ENCODE measurements at places on chromosomes 12 and 14.

GRCh38 chr12:90449611-90450010, 505.4 kb downstream of the CCER1 start:
- DNase-seq, result no peak

- DNase-seq, result no peak
Observed at GRCh38 chr12:7019043-7019569, 830 bp upstream of the LPCAT3 start.

DNA sequence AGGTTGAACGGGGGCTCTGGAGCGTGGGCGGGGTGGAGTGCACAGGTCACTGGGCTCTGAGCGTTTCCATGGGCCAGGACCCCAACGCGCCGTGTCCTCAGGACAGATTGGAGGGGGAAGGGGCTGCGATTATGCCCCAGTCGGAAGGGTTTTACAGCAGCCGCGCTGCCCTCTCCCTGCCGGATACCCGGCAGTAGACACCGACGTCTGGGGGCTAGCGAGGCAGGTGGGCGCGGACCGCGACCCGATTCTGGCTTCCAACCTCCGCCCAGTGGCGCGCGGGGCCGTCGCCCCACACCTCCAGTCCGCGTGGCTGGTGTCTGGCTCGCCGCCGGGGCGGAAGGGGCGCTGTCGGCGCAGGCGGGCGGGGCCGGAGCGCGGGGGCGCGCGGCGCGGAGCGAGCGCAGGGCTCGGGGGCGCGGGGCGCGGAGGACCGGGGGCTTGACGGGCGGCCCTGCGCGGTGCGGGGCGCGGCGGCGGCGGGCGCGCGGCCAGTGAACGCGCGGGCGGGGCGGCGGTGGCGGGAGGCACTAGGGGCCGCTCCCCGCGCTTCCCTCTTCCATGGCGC, 2.4 kb upstream of the KIF26A start:
- DNase-seq, result no peak

DNA sequence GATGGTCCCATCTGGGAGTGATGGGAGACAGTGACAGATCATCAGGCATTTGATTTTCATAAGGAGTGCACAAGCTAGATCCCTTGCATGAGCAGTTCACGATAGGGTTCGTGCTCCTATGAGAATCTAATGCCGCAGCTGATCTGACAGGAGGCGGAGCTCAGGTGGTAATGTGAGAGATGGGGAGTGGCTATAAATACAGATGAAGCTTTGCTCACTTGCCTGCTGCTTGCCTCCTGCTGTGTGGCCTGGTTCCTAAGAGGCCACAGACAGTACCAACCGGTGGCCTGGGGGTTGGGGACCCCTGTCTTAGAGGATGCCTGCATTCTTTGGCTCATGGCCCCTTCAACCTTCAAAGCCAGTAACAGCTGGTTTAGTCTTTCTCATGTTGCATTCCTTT, 130.3 kb downstream of the PTPN11 start:
- DNase-seq, result no peak

DNA sequence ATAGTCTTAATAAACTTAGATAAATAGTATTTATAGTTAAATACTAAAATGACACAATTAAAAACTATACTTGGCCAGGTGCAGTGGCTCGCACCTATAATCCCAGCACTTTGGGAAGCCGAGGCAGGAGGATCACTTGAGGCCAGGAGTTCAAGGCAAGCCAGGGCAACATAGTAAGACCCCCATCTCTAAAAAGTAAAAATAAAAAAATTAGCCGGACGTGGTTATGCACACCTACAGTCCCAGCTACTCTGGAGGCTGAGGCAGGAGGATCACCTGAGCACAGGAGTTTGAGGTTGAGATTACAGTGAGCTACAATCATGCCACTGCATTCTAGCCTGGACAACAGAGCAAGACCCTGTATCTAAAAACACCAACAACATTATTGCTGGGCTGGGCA, 16.0 kb downstream of the CINP start:
- no peak for DNase-seq

DNA sequence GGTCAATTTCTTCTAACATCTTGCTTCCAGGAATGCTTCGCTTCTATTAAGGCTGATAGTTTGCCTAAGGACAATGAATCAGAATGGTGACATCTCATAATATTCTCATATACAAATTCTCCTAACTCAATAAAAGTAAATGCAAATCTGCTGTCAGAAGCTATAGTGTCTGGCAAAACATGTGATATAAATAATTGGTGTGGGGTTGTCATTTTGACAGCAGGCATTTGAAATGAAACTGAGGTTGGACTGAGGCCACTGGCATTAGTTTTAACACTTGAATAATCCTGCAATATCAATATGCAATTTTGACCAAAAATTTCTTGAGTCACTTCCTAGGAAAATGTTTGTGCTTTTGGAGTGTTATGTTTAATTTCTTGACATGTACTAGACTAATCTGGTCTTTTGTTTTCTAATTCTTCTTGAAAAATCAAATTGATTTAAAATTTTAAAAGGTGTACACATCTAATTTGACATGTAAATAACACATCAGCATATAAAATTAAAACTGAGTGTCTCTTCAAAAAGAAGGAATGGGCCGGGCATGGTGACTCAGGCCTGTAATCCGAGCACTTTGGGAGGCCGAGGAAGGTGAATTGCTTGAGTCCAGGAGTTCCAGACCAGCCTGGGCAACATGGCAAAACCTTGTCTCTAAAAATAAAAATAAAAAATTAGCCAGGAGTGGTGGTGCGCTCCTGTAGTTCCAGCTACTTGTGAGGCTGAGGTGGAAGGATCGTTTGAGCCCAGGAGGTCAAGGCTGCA, 92.3 kb upstream of the BTG1 start:
- no peak for DNase-seq

DNA sequence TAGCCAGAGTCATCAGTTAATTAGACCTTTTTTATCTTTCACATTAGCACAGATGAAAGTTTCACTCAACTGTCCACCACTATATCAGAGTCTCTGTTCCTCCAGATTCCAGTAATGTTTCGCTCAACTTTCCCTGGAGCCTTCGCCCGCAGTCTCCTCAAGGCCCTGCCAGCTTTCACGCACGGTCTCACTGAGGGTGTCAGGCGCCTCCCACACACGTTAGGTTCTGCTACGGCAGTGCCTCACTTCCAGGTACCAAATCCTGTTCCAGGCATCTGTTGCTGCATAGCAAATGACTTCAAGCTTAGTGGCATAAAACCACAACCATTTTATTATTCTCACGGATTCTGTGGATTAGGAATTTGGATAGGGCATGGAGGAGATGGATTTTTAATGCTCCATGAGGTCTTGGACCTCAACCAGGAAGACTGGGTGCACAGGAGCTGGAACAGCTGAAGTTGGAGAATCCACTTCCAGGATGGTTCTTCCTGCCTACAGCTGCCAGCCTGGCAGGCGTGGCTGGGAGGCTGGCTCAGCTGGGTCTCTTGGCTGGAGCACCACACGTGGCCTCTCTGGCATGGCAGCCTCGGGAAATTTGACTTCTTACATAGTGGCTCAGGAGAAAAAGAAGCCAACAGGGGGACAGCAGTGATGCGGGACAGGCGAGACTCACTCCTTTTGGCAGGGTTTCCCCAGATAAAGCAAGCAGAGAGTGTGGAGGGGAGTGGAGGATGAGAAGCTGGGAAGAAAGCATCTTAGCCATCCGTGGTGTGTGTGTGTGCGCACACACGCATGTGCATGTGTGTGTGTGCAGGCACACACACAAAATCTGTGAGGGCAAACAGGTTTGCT, 21.3 kb upstream of the BCDIN3D start:
- no peak for DNase-seq

DNA sequence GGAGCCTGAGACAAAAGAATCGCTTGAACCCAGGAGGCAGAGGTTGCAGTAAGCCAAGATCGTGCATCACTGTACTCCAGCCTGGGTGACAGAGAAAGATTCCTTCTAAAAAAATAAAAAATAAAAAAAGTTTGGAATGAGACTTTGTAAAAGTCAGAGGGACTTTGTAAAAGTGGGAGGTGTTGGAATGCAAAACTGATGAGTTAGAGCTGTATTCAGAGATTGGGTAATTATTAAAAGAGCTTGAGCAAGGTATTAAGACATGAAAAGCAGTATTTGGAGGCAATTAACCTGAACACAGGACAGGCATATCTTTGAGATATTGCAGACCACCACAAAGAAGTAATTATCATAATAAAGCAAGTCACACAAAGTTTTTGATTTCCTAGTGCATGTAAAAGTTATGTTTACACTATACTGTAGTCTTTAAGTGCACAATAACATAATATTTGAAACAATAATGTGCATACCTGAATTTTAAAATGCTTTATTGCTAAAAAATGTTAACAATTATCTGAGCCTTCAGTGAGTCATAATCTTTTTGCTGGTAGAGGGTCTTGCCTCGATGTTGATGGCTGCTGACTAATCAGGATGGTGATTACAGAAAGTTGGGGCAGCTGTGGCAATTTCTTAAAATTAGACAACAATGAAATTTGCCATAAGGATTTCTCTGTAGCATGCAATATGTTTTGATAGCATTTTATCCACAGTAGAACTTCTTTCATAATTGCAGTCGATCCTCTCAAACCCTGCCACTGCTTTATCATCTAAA, 33.1 kb downstream of the PHLDA1 start:
- no peak for DNase-seq

DNA sequence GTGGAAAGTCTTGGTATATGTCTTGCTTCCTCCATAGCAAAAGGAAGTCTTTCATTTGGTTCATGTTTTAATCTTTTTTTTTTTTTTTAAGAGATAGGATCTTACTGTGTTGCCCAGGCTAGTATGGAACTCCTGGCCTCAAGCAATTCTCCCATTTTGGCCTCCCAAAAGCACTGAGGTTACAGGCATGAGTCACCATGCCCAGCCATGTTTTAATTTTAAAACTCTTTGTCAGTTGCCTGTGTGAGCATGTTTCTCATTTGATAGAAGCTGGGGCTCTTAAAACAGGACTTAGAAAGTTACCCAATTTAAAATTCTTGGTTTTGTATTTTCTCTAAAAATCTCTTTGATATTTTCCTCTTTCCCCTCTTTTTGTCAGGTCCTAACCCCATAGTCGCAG, 45.0 kb upstream of the REP15 start:
- no peak for DNase-seq

DNA sequence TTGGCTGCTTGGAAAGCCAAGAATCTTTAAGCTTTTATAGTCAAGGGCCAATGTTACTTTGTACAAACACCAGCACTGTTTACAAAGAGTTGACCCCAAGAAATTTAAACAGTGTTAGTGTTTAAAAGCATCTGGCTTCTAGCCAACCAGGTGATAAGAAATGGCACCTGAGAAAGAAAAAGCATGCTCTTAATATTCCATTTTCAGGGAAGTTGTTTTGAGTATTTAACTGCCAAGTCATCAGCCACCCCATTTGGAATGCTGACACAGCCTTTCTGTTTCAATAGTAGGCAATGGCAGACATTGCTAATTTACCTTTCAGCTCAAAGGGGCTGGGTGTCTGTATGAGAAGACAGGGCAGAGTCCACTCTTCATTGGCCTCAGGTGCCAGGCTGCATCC, 3.7 kb upstream of the SLC35F4 start:
- no peak for DNase-seq

GRCh38 chr12:70604662-70605061, 32.6 kb downstream of the PTPRB start:
- DNase-seq, result no peak

DNA sequence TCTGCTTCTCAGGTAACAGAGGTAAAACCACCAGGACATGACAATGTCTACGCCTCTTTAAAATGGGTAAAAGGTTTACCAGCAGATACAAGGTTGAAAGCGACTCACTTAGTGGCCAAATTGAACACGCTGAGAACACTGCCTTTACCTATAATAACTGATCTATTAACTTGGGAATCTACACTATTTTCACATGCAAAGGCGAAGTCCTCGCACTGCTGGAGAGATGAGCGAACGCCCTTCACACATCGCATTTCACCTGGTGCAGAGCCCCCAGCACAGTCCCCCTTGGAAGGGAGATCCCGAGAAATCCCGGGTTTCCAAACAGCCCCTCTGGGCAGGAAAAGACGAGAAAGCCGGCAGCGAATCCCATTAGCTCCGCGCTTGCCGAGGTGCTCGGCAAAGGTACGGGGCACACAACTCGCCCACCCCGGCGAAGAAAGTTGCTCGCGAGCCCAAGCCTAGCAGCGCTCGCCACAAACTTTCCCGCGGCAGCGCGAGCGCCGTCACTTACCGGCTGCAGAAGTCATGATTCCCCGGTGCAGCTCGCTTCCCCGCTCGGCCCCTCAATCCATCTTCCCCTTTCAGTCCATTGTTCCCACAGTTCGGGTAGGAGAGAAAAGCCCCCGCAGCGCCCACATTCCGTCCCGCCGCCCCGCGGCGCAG, 423 bp downstream of the FGD6 start:
- no peak for DNase-seq

GRCh38 chr14:39451811-39452210, 19.6 kb upstream of the FBXO33 start:
- DNase-seq, result no peak

DNA sequence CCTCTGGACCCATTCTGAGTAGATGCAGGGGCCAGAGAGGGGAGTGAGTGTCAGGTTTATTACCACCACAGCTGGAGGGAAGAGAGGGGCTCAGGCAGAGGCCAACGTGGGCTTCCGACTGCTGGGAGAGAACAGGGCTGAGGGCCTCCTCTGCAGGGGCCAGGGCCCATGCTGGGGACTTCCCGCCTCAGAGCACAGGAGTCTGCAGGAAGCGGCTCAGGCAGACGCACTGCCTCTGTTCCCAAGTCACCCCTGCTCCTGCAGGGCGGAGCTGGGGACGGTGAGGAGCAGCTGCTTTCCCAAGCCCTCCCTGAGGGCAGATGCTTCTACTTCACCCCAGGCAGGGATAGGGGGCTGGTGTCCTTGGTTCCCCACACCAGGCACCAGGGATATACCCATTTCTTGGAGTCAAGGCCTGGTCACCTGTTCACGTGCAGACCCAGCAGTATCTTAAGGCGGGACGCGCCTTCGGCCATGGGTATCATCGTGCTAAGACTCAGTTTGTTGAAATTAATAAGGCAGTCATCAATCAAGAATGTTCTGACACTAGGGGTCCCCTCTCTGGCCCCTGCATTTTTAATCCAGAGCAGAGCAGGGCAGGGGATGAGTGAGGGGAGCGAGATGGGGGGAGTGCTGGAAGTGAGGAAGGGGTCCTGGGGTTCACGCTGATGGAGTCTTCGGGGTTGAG, 100.0 kb downstream of the PIWIL1 start:
- DNase-seq, result no peak

- no peak for DNase-seq
Observed at GRCh38 chr14:61482348-61483206, 161.2 kb downstream of the PRKCH start.

- no peak for DNase-seq
Observed at GRCh38 chr12:111443086-111443485, 37.4 kb downstream of the SH2B3 start.

DNA sequence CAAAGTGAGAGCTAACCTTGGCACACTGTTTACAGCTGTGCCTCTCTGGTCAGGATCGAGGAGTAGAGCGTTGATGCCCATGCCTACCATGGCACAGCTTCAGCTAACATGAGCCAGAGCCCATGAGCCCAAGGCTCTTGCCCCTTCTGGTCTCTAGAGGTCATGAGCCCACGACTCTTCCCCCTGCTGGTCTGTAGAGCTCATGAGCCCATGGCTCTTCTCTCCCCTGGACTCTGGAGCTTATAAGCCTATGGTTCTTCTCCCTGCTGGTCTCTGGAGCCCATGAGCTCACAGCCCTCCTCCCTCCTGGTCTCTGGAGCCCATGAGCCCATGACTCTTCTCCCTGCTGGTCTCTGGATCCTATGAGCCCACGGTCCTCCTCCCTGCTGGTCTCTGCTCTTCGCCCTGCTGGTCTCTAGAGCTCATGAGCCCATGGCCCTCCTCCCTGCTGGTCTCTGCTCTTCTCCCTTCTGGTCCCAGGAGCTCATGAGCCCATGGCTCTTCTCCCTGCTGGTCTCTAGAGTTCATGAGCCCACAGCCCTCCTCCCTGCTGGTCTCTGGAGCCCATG, 16.6 kb upstream of the CLMN start:
- no peak for DNase-seq

- no peak for DNase-seq
Observed at GRCh38 chr14:45194964-45195363, 58.0 kb downstream of the MIS18BP1 start.

Data from globus pallidus (tissue), 1 donor.